ENCODE measurements at places on chromosomes 3 and 15. TPM values are rescaled to one million over a fixed set of nuclear protein-coding genes. Genes with fewer than 3 reads are reported as not detected.

- DNase-seq, result no peak
Measured at GRCh38 chr3:186785495-186786018, 2.2 kb downstream of the EIF4A2 start.

- DNase-seq, result no peak
Measured at GRCh38 chr3:111156517-111156916, 84.9 kb downstream of the NECTIN3 start.

GRCh38 chr15:89864958-89865739 lies 28.6 kb downstream of the AP3S2 start:
- no peak for DNase-seq

Gene EOMES
- not detected for total RNA-seq

GRCh38 chr15:100671858-100672543 lies 69.6 kb downstream of the ASB7 start:
- peak; percentile 88 for DNase-seq

DNA sequence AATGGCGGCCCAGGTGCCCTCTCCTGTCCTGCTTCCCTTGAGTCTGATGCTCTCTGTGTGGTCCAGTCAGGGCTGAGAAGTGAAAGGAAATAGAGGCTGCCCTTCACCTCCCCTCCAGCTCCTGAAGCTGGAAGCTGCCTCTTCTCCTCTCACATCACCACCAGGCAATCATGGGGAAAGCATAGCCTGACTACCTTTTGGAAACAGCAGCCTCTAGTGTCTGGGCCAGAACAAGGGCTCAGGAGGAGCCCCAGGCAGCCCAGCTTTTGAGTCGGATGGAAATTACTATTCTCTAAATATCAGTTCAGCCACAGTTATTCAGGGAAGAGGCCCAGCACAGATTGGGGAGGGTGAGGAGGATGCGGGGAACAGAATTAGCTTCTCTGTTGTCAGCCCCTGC lies 43.3 kb upstream of the CCDC174 start:
- no peak for DNase-seq

DNA sequence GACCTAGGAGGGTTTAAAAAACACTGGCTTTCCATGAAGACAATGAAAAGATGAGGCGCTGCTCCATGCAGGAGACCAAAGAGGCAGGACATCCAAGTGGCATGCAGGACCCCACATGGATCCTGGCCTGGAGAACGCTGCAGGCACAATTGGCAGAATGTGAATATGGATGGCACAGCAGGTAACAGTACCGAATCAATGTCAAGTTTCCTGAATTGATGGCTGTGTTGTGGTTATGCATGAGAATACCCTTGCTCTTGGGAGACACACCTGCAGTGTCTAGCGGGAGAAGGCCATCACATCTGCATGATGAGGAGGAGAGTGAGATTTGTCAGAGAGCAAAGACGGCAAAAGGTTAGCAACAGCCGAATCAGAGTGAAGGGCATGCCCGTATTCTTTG lies 74.3 kb upstream of the SEC13 start:
- no peak for DNase-seq

DNA sequence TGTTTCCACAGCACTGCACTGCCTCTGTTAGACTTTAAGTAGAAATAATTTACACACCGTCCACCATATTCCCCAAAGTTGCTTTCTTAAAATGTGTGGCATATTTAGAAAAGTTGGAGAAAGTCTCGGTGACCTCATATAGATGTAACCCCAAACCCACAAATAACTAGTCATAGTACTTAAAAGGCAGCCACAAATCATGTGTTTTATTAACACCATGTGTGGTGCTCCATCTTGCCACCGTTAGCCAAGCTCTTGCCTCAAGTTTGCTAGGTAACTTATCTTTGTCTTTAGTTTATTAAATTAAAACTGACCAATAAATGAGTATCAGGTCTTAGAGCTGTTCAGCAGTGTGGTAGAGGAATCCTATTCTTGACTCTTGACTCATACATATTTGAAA lies 257.9 kb downstream of the UBE2E2 start:
- no peak for DNase-seq

- DNase-seq, result no peak
Measured at GRCh38 chr3:151871639-151872468, 1.6 kb upstream of the SUCNR1 start.

Gene MAGEL2
- total RNA-seq, result 2.2 TPM

Gene OIP5
- total RNA-seq, result 33.7 TPM

GRCh38 chr3:186368717-186369116 lies 6.7 kb upstream of the DGKG start:
- no peak for DNase-seq

Gene BCHE
- 107 TPM for total RNA-seq

- peak; percentile 78 for DNase-seq
Measured at GRCh38 chr3:51982838-51983577, at the start of gene ACY1. TSS of gene ACY1 (plus strand) at chr3:51983535. CDS start at chr3:51984065, 530 bp downstream.

Gene IL20RB
- 1.0 TPM for total RNA-seq

Gene LTF
- not detected for total RNA-seq

Gene CDHR4
- not detected for total RNA-seq

DNA sequence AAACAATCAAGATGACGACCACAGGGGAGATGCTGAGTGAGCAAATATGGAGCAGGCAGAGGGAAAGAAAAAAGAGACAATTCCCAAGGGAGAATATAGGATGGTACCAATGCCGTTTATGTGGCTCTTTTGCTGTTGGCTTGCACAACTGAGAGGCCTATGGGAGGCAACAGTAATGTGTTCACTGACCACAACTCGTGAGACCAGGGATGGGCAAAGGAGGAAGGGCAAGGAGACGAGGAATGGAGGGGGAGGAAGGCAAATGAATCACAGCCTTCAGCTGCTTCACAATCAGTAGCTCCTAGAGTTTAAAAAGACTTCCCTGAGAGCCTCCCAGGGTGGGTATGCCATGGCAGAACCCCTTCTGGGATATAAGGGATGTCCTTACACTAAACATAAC lies 131.5 kb downstream of the SLC9A9 start:
- no peak for DNase-seq

GRCh38 chr3:63910001-63910400 lies 2.2 kb downstream of the SCAANT1 start:
- DNase-seq, result no peak

DNA sequence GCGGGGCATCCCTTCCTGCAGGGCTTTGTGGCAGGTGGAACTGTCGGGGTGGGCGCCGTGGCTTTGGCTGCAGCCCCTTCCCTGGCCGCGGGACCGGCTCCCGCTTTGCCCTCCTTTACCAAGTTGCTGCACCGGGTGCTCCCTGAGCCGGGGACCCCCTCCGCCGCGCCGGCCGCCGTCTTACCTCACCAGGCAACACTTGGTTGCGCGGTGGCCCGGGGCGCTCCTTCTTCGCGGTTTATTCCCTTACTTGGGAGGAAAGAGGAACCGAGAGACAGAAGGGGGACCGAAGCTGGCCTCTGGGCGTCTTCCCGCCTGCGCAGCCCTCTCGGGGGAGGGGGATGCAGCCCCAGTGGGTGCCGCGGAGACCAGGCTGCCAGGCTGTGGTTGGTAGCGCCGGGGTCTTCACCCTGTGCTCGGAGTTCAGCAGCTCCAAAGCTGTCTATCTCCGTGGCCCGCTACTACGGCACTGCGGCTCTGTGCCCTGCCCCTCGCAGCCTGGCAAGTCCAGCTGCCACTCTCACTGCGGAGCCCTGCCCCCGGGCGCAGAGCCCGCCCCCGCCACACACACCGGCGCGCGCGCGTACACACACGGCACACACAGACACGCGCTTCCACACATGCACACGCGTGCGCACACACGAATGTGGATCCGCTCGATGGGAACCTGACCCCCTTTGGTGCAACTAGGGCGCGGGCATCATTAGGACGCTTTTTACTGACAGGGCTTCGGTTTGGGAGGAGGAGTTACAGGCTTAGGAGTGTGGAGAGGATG lies at the start of gene DGKG:
Gene DGKG, minus strand, starts transcription at position 473 of the 775 bp plus-strand sequence. CDS start 41,775 bp downstream, outside the sequence.
- DNase-seq, result no peak

Gene PP2D1
- not detected for total RNA-seq

DNA sequence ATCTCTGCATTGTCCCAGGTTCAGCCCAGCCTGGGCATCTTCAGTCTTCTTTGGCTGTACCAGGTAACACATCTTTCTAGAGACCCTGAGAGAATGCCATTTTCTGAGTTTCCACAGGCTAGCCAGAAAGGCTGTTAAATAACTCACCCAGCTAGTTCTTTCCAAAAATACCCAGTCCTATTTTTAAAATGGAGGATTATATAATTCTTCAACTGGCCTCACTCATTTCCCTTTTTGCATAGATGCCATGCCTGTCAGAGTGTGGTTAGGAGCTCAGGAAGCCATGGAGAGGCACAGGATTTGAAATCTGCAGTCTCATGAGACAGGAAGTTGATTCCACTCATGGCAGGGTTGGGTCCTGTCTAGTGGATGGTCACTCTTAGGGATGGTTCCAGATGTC lies 39.8 kb downstream of the CEMIP start:
- no peak for DNase-seq

Gene GANC
- total RNA-seq, result 20.3 TPM

Gene SUCNR1
- 0.41 TPM for total RNA-seq
